ENCODE measurements at places on chromosomes 2 and 18. TPM values are rescaled to one million over a fixed set of nuclear protein-coding genes. Genes with fewer than 3 reads are reported as not detected.

Gene CRYGD
- not detected for total RNA-seq

GRCh38 chr2:26477911-26478253 is at the start of gene OTOF:
OTOF (minus strand) TSS chr2:26478124.
- peak; percentile 84 for DNase-seq
- H3K4me1 ChIP-seq, result peaks cover 5% of the 10 kb centered on the region
- H3K27me3 ChIP-seq, result no peaks in the 10 kb centered on the region
- no peak within 1 kb of the TSS for H3K4me3 ChIP-seq
- no peak within 1 kb of the TSS for H3K27ac ChIP-seq
- no peaks in the 10 kb centered on the region for H3K36me3 ChIP-seq

GRCh38 chr2:121049950-121050585 is 234.9 kb downstream of the TFCP2L1 start:
- H3K4me3 ChIP-seq, result no peak overlapping the region
- no peaks in the 10 kb centered on the region for H3K36me3 ChIP-seq
- peaks cover 5% of the 10 kb centered on the region for H3K4me1 ChIP-seq
- no peak overlapping the region for H3K27ac ChIP-seq

DNA sequence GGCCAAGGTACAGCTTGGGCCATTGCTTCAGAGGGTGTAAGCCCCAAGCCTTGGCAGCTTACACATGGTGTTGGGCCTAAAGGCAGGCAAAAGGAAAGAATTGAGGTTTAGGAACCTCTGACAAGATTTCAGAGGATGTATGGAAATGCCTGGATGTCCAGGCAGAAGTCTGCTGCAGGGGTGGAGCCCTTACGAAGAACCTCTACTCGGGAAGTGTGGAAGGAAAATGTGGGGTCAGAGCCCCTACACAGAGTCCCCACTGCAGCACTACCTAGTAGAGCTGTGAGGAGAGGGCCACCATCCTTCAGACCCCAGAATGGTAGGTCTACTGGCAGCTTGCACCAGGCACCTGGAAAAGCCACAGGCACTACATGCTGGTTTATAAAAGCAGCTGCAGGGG is 124.2 kb downstream of the RPIA start:
- H3K36me3 ChIP-seq, result no peaks in the 10 kb centered on the region
- DNase-seq, result no peak
- H3K4me3 ChIP-seq, result no peak overlapping the region

DNA sequence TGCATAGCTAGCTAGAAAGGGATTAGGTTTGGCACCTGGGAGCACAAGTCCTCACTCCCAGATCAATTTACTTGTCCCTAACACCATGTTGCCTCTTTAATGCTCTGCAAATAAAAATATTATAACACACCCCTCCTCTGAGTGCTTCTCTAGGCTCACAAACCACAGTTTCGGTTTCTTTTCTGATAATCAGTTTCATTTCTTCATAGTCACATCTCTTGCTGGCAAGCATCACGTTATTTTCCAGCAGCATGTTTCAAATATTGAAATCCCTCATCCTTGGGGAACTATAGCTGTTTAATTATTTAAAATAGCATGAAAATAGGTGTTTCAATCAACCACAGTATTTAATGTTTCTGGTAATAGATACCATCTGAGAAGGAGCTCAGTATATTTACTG is 13.9 kb upstream of the SMCHD1 start:
- peaks cover 10% of the 10 kb centered on the region for H3K4me1 ChIP-seq
- peak overlapping the region; percentile 54 for H3K27ac ChIP-seq
- H3K4me3 ChIP-seq, result no peak overlapping the region
- no peaks in the 10 kb centered on the region for H3K27me3 ChIP-seq
- no peaks in the 10 kb centered on the region for H3K36me3 ChIP-seq

- H3K4me3 ChIP-seq, result no peak overlapping the region
- H3K36me3 ChIP-seq, result peaks cover 9% of the 10 kb centered on the region
- H3K4me1 ChIP-seq, result peaks cover 10% of the 10 kb centered on the region
- peak overlapping the region; percentile 44 for H3K27ac ChIP-seq
- DNase-seq, result peak; percentile 69
These were observed 80.7 kb downstream of the EML4 start for GRCh38 chr2:42249887-42250286.

GRCh38 chr2:2689306-2689705 is 358.2 kb upstream of the MYT1L start:
- no peak overlapping the region for H3K27ac ChIP-seq
- H3K4me3 ChIP-seq, result no peak overlapping the region
- no peak for DNase-seq
- H3K27me3 ChIP-seq, result no peaks in the 10 kb centered on the region
- no peaks in the 10 kb centered on the region for H3K4me1 ChIP-seq

GRCh38 chr2:2827046-2827636 is 496.1 kb upstream of the MYT1L start:
- H3K27ac ChIP-seq, result no peak overlapping the region
- no peak overlapping the region for H3K4me3 ChIP-seq
- DNase-seq, result peak; percentile 16
- H3K27me3 ChIP-seq, result no peaks in the 10 kb centered on the region

GRCh38 chr2:1509271-1510065 is 96.2 kb downstream of the TPO start:
- no peaks in the 10 kb centered on the region for H3K36me3 ChIP-seq
- H3K4me1 ChIP-seq, result no peaks in the 10 kb centered on the region
- peaks cover 20% of the 10 kb centered on the region for H3K27me3 ChIP-seq
- H3K27ac ChIP-seq, result no peak overlapping the region

DNA sequence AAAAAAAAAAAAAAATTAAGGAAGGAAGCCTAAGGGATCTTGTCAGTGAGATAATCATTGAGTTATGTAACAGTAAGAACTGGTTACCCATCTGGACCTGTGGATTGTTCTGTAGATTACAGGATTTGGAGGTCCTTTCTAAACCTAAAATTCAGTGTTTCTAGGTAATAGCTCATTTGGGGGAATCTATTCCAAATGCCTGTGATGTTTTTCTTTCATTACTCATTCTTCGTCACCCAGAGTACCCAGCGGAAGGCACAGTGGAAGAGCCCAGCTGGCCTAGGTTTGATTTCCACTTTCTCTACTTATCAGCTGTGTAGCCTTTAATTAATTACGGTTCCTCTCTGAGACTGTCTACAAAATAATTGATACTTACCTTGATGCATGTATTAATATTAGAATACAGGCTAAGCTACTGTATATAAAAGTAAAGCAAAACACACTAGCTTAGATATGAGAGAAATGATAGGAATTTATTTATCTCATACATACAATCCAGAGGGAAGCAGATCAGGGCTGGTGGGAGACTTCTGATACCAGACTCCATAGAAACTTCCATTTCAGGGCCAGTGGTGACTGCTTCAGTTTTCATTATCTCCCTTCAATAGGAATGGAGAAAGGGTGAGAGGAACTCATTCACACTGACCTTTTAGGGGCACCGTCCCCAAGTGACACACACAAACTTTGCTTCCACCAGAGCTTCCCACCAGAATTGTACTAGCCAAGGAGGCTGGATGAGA is 115.8 kb upstream of the NOSTRIN start:
- H3K27ac ChIP-seq, result no peak overlapping the region
- H3K36me3 ChIP-seq, result no peaks in the 10 kb centered on the region
- no peaks in the 10 kb centered on the region for H3K27me3 ChIP-seq

Measured in stomach (tissue), 19 donors.